ENCODE measurements at places on chromosomes 7 and 10. TPM values are rescaled to one million over a fixed set of nuclear protein-coding genes. Genes with fewer than 3 reads are reported as not detected.

DNA sequence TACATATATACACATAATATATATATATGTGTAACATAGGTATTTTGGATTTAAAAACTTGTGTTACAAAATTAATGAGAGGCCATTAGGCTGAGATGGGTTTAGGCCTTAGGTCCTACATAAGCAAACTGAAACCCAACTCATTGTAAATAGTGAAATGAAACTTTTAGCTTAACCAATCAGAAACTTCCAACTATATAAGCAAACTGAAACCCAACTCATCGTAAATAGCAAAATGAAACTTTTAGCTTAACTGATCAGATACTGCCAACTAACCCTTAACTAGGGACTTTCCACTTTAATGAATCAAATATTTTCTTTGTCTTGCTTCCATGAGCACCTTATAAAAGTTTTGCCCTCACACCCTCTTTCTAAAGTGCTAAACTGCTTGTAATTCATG is 17.3 kb upstream of the SAMD9L start:
- no peak for DNase-seq

- no peak for DNase-seq
Measured at GRCh38 chr10:37489658-37490003, 364.2 kb downstream of the ANKRD30A start.

Gene PLPP4
- total RNA-seq = 2.1 TPM

Gene PDLIM1
- total RNA-seq = 138 TPM

Gene AGFG2
- 30.6 TPM for total RNA-seq

Gene SEC31B
- total RNA-seq = 20.6 TPM
